Stimulated activated CD8-positive, alpha-beta memory T cell treated with anti-CD3 and anti-CD28 coated beads, Interleukin-7, amount 100 ng/mL, for 1 hour (primary cell): ENCODE measurements at places on chromosomes 2 and 18.

DNA sequence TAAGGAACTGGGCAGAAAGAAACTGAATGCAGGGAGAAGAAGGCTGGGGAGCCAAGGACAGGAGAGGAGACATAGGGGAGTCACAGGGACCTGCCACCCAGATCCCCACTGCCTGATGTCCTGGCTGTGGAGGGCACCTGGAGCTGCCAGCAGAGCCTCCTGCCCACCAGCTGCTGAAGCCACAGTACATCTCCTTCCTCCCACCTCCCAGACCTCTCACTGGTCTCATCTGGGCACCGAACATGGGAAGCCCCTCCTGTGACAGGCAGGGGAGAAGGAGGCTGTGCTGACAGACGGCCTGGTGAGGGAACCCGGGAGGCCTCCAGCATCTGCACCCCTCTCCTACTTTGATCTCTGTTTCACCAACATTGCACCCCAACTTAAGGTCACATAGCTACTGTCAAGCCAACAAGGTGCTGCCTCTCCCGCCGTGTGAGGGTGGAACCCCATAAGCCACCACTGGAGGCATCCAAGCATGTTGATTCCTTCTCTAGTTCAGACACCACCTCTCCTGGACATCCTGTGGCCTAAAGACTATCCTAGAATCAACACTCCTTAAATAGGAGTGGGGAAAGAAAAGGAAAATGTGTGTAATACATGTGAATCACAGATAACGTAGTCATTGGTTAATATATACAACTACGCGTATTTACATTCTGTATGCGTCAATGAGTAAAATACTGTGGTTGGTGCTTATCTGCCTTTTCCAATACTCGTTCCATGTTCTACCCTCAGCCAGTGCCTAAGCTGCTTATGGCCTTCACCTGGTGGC, 3.5 kb upstream of the RNPEPL1 start:
- DNase-seq, result no peak

DNA sequence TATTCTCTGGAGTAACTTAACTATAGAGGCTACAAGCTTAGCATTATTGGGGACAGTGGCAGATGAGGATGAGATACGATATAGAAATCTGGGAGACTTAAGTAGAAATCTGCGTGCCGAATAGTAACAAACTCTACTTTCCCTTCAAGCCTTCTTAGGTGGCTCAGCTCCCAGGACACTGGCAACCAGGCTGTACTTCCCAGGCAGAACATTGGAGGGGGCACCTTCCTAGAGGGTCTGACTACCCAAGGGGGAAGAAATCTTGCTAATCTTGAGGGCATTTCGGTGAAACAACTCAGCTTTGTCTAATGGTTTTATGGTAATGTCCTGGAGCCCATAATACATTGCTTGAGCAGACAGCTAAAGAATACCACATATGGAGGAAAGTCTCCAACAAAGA, 126.2 kb upstream of the DTNA start:
- no peak for DNase-seq

DNA sequence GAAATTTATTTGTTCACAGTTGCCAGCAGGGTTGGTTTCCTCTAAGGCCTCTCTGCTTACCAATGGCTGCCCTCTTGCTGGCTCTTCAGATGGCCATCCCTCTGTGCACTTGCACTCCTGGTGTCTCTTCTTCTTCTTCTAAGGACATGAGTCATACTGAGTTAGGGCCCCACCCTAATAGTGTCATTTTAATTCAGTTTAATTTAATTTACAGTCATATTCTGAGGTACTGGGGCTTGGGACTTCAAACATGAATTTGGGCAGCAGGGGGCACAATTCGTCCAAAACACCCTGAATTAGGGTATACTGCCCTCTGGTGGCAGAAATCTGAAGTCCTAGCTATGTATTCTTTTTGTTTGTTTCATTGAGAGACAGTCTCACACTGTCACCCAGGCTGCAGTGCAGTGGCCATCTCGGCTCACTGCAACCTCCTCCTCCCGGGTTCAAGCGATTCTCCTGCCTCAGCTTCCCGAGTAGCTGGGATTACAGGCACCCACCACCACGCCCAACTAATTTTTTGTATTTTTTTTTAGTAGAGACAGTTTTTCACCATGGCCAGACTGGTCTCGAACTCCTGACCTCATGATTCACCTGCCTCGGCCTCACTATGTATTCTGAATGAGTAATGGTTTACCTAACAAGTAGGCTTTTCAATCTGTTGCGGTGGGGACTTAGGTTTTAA, 19.8 kb downstream of the SLC4A1AP start:
- DNase-seq, result peak; percentile 65

- DNase-seq, result no peak
Measured at GRCh38 chr18:21192308-21192624, 49.8 kb upstream of the GREB1L start.

DNA sequence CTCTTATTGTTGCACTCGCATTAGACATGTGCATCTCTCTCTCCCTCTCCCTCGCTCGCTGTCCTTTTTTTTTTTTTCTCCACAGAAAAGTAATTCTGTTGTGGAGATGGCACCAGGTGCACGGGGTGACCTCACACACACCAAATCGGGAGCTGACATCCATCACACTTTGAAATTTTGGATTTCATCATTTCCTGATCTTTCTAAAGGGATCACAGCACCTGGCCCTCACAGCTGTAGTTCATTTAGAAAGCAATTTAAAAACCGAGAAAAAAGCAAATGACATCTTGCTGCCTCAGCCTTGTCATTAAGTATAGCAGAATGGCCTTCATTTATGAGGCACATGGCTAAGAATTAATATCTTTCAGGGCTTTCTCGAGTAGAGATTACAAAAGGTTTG, 717.2 kb downstream of the RNF144A start:
- DNase-seq, result no peak

GRCh38 chr2:9844576-9844975, 1.3 kb downstream of the TAF1B start:
- DNase-seq, result no peak

DNA sequence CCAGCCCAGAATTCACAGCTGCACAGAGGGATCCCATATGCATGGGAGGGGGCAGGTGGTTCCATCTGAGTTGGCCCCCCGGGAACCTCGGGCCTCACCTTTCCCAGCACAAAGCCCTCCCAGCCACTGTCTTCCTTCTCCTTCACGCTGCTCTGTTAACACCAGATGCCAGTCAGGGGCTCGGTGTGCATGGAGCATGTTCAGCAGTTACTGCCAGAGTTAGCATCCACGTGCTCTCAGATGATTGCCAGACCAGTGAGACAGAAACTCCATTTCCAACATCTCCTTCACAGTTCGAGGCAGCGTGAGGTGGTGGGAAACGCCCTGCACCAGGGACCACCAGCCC, 101.0 kb downstream of the PTGR3 start:
- no peak for DNase-seq
